Esophagus squamous epithelium (tissue), 5 donors: ENCODE measurements at places on chromosomes 6 and 20.

GRCh38 chr20:50982363-50982762 is 23.7 kb downstream of the MOCS3 start:
- DNase-seq = no peak

DNA sequence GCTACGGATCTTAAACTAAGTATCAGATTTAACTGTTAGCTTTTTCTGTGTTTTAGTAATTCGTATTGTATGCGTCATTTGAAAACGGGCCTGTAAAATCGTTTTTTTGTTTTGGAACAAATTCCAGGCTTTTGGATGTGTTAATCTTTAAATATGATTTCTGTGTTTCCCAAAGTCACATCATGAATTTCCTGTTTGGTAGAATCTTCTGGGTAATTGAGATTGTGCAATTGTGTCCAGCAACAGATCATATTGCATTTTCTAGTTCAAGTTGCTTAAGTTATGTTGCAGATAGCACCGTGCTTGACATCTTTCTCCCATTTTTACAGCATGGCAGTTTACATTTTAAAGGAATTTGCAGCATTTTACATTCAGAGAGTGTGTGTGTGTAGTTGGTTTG is 1.9 kb downstream of the MAPK14 start:
- no peak for DNase-seq

- no peak for DNase-seq
Observed at GRCh38 chr6:8387942-8388437, 47.4 kb downstream of the SLC35B3 start.

- DNase-seq = no peak
Observed at GRCh38 chr20:64196847-64197306, 32.6 kb downstream of the MYT1 start.

DNA sequence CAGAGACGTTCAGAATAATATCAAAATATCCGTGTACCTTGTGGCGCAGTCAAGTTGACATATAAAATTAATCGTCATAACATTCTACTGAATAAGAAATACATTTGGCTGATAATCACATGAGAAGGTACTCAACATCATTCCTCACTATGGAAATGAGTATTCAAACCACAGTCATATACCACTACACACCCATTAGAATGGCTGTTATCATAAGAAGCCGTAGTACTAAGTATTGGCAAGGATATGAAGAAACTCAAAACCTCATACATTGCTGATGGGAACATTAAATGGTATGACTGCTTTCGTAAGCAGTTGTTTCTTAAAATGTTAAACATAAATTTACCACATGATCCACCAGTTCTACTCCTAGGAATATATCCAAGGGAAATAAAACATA is 244.7 kb downstream of the CDKAL1 start:
- DNase-seq = no peak

- no peak for DNase-seq
Observed at GRCh38 chr6:87684895-87685654, 17.0 kb downstream of the AKIRIN2 start.

- DNase-seq = no peak
Observed at GRCh38 chr20:43981540-43981939, 66.9 kb downstream of the TOX2 start.

DNA sequence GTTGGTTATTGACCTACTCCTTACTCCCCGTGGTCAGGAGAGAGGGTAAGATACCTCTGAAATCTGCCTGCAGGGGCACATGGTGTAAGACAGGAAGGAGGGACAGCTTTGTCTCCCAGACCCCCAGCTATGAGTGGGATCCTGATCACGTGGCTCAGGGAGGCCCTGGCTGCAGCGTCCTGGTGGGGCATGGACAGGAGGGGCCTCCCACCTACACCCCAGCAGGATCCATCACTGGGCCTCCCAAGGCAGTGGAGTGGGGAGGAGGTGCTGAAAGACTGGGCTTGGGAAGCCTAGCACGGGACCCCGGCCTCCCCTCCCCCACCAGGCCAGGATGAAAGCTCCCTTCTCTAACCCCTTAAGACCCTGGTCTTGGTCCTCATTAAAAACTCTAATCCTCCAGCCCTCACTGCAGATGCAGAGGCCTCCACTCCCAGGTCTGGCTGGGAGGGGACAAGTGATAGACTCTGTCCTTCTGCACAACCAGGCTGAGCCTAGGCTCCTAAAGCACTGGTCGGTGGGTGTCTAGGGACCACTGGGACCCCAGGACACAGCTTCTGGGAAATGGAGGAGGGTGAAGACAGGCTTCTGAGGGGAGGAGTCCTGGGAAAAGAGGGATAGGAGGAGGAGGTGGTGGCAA is 29.6 kb upstream of the VEGFA start:
- no peak for DNase-seq

- DNase-seq = no peak
Observed at GRCh38 chr6:43338243-43338642, 29.6 kb upstream of the CRIP3 start.

GRCh38 chr6:53605543-53606235 is 59.9 kb downstream of the KLHL31 start:
- DNase-seq = no peak

GRCh38 chr20:1323830-1324597 is 4.9 kb downstream of the SDCBP2 start:
- no peak for DNase-seq

- DNase-seq = no peak
Observed at GRCh38 chr6:150249261-150249660, 106.4 kb downstream of the PPP1R14C start.
